ENCODE measurements at places on chromosomes 5 and 9.

DNA sequence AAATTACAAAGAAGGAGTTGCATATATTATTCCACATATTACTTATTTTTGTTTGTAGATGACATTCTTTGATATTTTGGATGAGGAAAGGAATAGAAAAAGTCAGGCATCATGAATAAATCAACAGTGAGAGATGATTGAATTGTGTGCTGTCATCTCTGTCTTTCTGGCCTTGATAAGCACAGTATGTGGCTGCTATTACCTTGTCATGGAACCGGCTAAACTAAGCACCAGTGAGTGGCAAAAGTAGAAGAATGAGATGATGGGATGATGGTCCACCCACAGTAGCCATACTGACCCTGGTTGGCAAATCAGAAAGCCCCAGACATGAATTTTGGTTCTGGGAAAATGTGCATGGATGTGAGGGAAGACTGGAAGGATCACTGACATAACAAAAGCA is 361.2 kb upstream of the DMAC1 start:
- DNase-seq, result no peak

DNA sequence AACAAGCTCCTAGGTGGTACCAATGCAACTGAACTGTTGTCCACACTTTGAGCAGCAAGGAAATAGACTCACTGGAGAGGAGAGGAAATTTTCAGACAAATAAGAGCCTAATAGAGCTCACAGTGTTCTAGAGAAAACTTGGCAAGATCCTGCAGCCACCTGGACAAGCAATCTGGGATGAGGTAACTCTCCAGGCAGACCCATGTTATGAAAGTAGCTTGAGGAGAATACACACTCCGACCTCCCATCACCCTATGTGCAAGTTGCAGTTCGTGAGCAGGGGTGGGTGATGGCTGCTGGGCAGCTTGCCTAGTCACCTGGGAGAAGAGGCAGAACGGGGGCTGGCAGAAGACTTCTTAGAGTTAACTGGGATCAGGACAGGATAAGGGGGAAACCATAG is 102.2 kb downstream of the KLF4 start:
- no peak for DNase-seq

- DNase-seq, result no peak
Measured at GRCh38 chr9:134575103-134575900, 66.3 kb upstream of the COL5A1 start.

- no peak for DNase-seq
Measured at GRCh38 chr5:163407034-163407655, 30.2 kb upstream of the CCNG1 start.

- no peak for DNase-seq
Measured at GRCh38 chr5:107743373-107744000, 72.8 kb upstream of the EFNA5 start.

DNA sequence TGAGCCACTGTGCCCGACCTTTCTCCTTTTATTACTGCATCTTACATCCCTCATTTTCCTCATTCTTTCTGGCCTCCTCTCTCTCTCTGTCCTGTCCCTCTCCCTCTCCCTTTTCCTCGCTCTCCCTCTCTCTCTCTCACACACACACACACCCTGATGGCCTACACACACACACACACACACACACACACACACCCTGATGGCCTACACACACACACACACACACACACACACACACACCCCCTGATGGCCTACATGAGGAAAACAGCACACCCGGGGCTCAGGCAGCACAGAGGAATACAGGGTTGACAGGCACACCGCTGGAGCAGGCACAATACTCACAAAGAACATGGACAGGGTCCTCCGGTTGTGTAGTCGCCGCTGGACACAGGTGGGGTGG is 3.8 kb upstream of the FCHSD1 start:
- no peak for DNase-seq

DNA sequence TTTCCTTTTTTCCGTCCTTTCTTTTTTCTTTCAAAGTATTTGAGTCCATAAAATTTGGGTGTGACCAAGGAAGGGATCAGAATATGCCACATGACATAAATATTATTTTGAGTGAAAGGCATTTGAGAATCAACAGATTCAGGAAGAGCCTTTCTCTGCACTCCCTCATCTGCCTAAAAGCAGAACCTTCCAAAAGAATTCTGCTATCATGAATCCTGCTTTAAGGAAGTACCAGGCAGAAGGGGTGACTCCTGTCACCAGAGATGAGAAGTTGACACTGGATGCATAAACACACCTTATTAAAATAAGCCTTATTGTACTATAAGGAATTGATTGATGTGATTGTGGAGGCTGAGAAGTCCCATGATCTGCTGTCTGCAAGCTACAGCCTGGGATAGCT is 196.7 kb downstream of the SREK1 start:
- DNase-seq, result no peak

DNA sequence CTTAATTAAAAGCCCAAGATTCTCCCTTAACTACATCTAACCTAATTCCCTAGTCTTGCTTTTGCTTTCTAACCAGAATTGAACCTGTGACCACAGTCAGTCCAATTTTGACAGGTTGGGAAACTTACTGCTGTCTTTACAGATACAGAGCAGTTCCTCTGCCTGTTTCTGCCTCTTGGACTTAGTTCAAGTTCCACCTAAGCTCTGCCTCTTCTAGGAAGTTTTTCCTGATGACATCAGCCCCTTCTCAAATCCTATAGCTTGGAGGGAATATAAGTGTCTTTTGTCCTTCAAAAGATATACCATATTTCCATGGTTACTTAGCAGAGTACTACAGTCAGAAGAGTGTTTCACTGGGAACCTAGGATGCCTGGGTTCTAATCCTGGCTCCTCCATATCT is 31.7 kb downstream of the BRINP1 start:
- no peak for DNase-seq

- no peak for DNase-seq
Measured at GRCh38 chr5:106489004-106489403, 1181.7 kb downstream of the EFNA5 start.

- DNase-seq, result no peak
Measured at GRCh38 chr9:104808035-104808614, 44.2 kb downstream of the NIPSNAP3B start.

DNA sequence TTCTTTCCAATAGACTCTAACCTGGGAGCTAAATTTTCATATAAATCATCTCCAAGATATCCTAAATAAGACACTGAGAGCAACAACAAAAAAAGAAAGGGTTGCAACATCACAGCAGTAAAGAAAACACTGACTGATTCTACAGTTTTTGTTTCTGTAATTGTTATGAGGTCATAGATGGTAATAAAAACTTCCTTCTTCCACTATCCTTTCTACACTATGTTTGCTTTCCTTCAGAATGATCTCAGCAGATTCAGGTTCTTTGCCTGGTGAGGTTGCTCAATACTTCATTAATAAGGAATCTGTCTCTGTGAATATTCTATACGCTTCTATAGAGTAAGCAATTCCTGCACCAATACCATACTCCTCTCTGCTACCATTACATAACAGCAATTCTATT is 835.6 kb upstream of the GRAMD2B start:
- no peak for DNase-seq

DNA sequence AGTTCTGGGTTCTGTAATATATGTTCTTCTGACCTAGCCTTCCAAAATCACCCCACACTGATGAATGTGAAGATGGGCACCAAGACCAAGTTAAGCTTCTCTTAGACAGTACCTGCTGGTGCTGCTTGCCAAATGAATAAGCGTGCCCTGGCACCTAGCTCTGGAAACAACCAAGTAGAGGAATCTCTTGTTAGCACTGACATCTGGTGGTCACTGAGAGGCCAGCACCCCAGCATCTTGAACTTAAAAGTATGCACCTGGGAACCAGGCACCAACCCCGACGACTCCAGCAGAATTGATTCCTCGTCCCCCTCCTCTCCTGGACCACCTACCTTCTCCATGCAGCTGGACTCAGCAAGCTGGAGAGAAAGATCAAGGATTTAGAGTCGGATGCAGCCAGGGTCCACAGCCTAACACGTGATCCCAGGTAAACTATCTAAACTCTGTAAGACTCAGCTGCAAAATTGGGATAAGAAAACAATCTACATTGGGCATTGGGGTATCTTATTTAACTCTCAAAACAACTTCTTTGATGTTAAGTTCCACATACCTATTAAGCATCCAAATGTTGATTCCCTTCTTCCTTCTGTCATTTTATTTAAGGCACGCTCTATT is 89.8 kb downstream of the SLC1A3 start:
- no peak for DNase-seq

DNA sequence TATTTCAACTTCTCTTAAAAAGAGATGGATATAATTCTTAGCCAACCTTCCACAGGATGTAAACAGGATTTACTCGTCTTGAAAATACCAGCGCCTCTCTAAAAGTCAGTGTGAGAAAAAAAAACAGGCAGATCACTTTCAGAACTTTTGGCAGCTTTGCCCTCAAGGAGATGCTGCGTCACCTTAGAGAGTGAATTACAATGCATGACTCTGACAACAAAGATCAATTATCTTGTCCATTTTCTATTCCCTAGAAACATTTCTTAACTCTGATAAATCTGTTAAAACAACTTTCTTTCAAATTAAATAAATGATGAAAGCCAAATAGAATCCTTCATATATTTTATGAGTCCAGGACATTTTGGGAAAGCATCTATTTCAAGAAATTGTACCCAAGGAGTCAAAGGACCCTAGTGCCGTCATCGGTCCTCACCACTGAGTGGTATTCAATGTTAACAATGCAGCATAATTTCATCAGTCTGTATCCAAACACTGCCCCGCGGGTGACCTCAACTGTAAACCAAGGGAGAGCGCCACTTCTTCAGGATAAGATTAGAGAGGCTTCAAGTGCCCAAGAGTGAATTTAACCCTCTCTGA is 536.0 kb downstream of the PDE4D start:
- DNase-seq, result no peak

All from activated B cell treated with CpG ODN at 0.5 μM for 24 hours (primary cell).